ENCODE measurements at places on chromosomes 6 and 20.

GRCh38 chr6:87803791-87804190 is 101.8 kb upstream of the AKIRIN2 start:
- no peak for DNase-seq

GRCh38 chr20:25229486-25230165 is 18.3 kb upstream of the PYGB start:
- no peak for DNase-seq

- DNase-seq: no peak
Observed at GRCh38 chr6:76220805-76221204, 148.3 kb upstream of the IMPG1 start.

DNA sequence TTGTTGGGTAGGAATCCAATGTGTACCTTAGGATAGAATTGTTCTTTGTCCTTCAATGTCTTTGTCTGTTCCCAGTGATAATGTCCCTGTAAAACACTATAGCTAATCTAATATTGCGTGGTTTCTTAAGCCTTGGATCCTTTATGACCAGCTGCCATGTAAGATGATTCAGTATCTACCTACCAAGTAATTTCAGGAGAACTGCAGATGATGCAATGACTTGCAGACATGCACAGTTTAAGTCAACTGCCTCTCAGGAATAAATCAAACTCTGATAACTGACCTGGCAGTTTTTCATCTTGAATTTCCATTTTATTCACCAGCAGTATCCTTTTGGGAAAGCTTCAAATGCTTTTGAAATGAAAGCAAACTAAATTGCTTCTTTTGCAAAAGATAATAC is 157.8 kb downstream of the TPBG start:
- DNase-seq: peak; percentile 55

DNA sequence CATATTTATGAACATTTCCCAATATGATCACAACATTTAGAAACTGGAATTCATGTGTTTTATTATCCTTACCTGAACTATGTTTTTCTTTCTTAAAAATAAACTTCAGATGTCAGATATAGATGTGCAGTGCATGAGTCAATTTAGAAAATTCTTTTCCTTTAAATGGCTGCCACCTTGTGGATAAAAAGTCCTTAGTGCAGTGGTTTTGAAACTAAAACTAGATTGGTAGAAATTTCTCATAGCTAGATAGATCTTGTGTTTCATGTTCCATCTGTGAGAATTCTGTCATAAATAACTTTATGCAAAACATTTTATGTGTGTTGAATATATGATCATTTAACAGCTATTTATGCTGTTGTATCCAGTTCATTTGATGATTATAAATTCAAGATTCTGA is 134.9 kb downstream of the KLHL32 start:
- peak; percentile 53 for DNase-seq

DNA sequence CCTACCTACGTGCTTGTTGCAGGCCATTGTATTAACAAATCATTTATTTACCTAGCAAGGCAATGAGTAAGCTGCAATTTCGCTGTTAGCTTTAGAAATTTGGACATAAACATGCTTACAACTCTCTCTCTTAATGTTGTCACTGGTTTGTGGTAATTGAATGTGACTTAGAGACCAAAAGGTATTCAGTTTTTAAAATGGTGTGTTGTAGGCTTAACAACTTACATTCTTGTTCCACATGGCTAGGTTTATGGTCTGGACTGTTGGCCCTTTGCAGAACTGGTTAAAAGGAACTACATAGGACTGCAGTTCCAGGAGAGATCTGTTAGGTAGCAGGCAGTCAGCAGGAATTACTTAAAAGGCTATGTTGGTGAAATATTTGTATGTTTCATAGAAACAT is 10.3 kb upstream of the CTAGE9 start:
- peak; percentile 8 for DNase-seq

DNA sequence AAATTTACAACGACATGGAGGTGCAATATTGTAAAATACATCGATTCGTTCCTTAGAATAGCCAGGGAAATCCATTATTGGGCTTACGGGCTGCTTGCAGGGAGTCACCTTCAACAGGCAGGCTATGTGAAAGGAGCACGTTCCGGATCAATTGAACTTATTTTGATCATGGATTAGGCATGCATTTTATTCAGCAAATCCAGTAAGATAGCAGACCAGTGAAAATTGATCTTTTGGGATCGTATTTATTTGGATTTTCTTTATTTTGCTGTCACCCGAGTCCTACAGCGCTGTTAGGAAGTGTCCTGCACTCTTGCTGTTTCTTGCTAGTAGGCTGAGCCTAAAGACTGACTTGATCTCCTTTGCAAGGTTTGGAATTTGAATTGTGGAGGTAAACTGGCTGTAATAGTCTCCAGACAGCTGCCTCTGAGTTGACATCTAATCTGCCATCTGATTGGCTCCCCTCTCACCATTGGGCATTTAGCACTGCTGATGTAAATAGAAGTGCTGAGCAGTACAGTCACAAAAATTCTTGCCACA is 3.0 kb downstream of the ARID1B start:
- DNase-seq: peak; percentile 96

GRCh38 chr6:168906391-168906790 is 347.3 kb downstream of the THBS2 start:
- no peak for DNase-seq

GRCh38 chr6:166529586-166529985 is 56.9 kb downstream of the RAMACL start:
- no peak for DNase-seq

- no peak for DNase-seq
Observed at GRCh38 chr6:76221525-76221924, 149.1 kb upstream of the IMPG1 start.

DNA sequence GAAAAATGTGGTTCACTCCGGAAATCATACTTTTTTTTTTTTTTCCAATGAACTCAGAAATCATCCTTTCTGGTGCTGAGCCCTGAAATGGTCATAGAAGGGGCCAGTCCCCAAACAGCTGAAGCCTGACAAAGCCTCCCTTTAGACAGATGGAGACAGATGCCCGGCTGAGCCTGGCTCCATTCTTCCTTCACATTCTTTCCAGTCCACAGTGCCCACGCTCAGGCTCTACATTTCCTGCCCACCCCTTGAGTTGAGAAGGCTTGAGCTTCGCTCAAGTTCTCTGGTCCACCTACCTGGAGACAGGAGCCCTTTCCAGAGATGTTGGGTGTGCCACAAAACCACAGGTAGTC is 41.2 kb downstream of the KCNK5 start:
- DNase-seq: no peak

GRCh38 chr6:95083506-95083905 is 493.8 kb upstream of the MANEA start:
- no peak for DNase-seq

- no peak for DNase-seq
Observed at GRCh38 chr6:28711325-28711724, 185.6 kb downstream of the GPX5 start.

- no peak for DNase-seq
Observed at GRCh38 chr6:134819863-134820800, 129.8 kb downstream of the ALDH8A1 start.

GRCh38 chr6:110357664-110358552 is at the start of gene METTL24:
Gene METTL24 (minus strand): TSS chr6:110358349. CDS start chr6:110358272, 77 bp downstream.
- no peak for DNase-seq

DNA sequence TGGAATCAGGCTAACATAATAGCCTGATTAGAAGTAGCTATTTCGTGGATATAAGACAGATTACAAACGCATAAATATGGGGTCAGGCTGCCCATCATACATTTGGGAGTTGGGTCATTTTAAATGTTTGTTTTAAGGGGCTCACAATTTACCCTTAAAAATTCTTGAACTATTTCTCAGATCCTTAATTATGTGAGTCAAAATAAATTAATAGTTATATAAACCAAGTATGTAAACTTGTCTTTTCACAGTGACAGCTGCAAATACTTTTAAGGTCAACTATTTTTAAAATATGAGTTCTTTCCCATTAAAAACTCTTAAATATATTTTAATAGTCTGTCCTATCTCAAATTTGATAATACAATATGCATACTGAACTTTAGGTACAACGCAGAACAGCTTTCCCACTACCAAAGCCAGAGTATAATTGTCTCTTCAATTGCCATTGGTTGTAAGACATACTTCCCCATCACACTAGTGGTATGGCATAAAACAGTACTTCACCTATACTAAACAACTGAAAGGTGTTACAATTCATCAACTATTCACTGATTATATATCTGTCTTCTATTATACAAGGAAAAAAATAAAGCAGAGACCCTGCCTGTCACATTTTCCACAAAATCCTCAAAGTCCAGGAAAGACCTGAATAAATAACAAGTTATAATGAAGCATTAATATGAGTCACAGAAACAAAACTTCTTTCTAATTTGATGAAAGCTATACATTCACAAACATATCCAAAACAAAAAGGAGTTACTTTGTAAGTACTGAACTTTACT is 80.8 kb upstream of the COL21A1 start:
- no peak for DNase-seq

- peak; percentile 27 for DNase-seq
Observed at GRCh38 chr6:122610690-122611455, 668 bp downstream of the PKIB start.

GRCh38 chr6:100347901-100348550 is 116.7 kb downstream of the SIM1 start:
- DNase-seq: peak; percentile 50

GRCh38 chr6:71977884-71978283 is 91.5 kb downstream of the RIMS1 start:
- DNase-seq: no peak

DNA sequence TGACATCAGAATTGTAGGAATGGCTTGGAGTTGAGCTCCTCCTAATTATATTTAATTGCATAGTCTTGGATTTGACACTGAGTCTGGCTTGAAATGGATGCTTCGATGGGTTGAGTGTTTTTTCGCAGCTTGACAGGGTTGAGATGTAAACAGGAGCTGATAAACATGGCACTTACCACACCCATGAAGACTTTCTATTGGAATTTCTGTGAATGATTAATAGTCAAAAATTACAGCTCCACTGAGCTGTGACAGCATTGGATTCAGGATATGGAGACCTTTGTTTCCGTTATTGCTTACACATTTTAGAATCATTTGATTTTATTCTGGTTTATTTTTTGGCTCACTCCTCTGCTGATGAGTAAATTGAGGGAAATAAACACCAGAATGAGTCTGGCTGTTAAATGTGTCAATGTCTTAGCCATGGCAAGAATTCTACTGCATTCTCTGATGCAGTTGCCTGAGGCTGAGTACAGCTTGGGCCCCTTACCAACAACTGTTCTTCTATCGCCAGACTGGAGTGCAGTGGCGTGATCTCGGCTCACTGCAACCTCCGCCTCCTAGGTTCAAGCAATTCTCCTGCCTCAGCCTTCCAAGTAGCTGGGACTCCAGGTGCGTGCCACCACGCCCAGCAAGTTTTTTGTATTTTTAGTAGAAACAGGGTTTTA is 128.1 kb upstream of the DOK5 start:
- DNase-seq: no peak

DNA sequence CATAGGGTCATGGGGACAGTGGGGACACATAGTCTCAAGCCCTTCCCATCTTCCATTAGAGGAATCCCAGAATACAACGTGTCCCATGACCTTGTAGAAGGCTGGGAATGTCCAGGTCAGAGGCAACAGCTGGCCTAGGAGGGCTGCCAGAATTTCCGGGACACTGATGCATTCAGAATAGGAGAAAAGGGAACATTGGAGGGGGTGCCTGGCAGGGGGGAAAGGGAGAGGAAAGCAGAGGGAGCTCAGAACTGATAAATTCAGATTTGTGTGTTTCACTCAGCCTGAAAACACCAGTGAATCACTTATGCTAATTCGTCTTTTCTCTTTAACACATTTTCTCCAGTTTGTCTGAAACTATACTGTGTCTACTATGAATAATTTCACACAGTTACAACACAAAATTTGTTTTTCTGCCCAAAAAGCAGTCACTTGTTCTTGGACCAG is 35.5 kb upstream of the BMP2 start:
- DNase-seq: no peak

GRCh38 chr20:29689411-29690225 is 1567.8 kb upstream of the DEFB115 start:
- no peak for DNase-seq

DNA sequence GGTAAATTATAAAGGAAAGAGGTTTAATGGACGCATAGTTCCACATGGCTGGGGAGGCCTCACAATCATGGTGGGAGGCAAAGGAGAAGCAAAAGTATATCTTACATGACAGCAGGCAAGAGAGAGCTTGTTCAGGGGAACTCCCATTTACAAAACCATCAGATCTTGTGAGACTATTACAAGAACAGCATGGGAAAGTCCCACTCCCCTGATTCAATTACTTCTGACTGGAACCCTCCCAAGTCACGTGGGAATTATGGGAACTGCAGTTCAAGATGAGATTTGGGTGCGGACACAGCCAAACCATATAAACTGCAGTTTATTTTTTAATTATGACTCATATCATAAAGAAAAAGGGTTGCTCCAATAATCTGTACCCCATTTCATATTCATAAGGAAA is 22.3 kb upstream of the HLA-DQA2 start:
- no peak for DNase-seq

- DNase-seq: no peak
Observed at GRCh38 chr6:87641065-87641692, 51.2 kb downstream of the ORC3 start.

DNA sequence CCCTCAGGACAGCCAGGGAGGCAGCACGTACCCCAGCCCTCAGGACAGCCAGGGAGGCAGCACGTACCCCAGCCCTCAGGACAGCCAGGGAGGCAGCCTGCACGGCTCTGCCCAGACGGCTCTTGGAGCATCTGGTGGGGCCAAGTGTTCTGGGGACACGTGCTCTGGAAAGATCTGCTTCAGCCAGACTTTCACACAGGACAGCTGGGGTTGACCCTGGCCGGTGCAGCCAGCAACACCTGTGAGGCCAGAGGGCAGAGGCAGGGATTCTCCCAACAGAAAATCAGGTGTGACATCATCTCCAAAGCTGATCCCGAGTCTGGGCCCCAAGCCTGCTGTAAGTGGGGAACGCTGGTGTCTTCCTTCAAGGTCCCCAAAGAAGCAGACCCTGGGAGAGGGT is 55.5 kb upstream of the SLCO4A1 start:
- DNase-seq: no peak

- DNase-seq: peak; percentile 85
Observed at GRCh38 chr6:24332317-24332716, 25.5 kb downstream of the DCDC2 start.

DNA sequence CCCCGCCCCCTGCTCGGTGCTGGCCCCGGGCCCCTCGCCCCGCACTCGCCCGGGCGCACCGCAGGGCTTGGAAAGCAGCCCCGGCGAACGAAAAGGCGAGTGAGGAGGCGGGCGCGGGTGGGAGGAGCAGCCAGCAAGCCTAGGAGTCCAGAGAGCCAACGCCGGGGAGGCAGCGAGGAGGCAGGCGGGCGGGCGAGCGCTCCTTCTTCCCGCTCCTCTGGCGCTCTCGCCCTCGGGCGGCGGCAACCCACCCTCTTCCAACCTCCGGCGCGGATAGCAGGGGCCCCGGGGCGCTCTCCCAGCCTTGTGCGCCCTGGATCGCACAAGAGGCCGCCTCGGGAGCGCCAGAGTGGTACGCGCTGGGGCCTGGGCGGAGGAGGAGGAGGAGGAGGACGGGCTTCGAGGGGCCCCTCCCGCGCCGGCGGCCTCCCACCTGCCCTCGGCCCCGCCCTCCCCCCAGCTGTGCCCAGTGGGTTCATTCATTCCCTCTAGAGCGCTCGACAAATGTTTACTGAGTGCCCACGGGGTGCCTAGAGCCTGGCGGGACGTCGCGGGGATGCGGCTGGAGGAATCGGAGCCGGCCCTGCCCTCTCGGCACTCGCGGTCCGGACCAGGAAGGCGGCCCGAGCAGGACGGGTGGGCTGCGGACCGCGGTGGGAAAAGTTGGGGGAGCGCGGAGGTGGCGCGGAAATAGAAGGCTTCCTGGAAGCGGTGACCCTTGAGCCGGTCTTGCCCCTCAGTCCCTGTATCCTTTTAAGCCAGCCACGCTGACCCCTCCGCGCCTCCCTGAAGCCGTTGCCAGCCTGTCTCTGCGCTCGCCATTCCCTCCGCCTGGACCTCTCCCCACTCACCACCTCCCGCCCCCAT is at the start of gene BMP7:
BMP7 (minus strand) TSS at position 351 of the 867 bp plus-strand sequence. CDS start 519 bp downstream, outside the sequence.
- no peak for DNase-seq

Measured in bronchial epithelial cell (primary cell).